Suppressor macrophage treated with lipopolysaccharide for 4 hours (primary cell): ENCODE measurements at places on chromosomes 6 and 20.

- no peak for DNase-seq
Measured at GRCh38 chr20:17609811-17610377, 40.0 kb downstream of the DSTN start.

DNA sequence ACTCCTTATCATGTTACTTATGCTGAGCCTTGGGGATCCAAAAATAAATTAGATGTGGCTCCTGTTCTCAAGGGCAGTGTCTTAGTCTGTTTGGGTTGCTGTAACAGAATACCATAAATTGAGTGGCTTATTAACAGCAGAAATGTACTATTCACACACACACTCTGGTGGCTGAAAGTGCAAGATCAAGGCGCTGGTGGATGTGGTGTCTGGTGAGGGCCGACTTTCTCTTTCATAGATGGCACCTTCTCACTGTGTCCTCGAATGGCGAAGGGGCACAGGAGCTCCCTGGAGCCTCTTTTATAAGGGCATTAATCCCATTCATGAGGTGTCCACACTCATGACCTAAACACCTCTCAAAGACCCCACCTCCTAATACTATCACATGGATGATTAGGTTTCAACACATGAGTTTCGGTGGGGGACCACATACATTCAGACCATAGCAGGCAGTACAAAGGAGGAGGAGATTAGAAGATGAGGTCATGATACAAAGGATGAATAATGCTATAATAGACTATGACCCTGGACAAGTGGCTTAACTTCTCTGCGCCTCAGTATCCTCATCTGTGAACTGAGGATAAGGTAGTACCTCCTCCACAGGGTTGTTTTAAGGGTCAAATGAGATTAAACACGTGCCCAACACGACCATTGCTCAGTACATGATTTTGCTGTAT is 34.1 kb downstream of the RPP40 start:
- DNase-seq: no peak

DNA sequence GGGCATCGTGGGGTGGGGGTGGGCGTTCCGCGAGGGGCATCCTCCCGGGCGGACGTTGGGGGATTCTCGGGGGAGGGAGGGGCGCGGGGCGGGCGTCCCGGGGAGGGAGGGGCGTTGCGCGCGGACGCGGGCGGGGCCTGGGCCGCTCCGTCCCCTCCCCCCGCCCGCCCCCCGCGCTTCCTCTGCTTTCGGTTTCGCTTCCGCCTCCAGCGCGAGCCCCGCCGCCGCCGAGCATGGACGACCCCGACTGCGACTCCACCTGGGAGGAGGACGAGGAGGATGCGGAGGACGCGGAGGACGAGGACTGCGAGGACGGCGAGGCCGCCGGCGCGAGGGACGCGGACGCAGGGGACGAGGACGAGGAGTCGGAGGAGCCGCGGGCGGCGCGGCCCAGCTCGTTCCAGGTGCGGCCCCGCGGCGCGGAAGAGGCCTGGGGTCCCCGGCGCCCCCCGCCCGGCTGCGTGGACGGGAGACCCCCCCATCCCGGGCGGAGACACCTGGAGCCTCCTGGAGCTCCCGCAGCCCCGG is at the start of gene OGFR:
TSS of gene OGFR (plus strand) at position 209 of the 528 bp plus-strand sequence. CDS start at position 234, 25 bp downstream.
- DNase-seq: peak; percentile 80

- DNase-seq: no peak
Measured at GRCh38 chr6:159483259-159483658, 209.8 kb downstream of the SOD2 start.

- DNase-seq: no peak
Measured at GRCh38 chr6:41909727-41910126, 11.2 kb downstream of the MED20 start.

DNA sequence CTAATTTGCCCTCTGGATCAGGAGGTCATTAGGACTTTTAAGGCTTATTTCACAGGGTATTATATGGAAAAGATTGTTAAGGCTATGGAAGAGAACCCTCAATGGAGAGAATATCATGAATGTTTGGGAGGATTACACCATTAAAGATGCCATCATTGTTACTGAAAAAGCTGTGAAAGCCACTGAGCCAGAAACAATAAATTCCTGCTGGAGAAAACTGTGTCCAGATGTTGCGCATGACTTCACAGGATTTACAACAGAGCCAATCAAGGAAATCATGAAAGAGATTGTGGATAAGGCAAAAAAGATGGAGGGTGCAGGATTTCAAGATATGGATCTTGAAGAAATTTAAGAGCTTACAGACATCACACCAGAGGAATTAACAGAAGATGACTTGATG is 798.3 kb upstream of the SLC35B3 start:
- no peak for DNase-seq

DNA sequence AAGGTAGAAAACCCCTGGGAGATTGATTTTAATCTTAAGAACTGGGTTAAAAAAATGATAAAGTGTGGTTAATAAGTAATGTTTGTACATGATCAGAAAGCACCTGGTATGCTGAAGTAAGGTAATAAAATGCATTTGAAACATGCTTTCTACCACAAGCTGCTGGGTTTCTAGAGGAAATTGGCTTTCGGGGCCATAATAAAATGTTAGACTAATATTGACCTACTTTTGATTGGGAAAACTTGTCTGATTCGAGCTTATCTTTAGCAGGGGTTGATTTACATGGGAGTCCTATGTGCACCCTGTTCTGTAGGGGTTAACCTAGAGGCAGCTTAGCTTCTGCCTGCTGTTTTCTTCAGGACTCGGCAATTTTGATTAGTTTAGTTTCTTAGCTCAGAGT is 50.5 kb downstream of the CRYBG1 start:
- no peak for DNase-seq

DNA sequence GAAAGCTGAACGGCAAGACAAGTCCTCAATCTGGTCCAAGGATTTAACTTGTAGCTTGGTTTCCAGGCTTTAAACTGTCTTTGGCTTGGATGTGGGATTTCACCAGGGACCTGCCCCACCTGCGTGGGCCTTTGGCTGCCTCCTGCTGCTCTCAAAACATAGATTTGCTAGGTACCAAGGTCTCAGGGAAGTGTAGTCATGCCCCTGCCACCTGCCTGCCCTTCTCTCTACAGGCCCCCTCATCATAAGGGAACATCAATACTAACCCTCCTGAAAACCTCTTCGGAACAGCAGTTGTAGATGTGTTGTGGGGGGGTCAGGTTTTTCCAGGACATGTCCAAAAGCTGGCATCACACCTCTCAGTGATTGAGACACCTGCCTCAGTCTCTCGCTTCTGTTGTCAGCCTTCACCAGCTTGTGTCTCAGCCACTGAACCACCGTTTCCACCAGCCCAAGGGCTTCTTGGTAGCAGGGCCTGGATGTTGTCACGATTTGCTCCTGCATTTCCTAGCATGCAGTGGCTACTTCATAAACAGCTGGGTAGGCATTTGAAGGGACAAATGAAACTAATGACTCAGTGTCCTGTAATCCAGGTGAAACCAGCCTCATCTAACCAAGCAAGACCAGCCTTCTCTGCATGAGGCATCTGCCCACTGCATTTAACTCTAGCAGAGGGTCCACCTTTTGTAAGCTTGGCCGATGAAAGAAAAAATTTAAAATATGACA is 141.6 kb upstream of the THBS2 start:
- no peak for DNase-seq

- no peak for DNase-seq
Measured at GRCh38 chr6:138814179-138814834, 18.4 kb downstream of the ECT2L start.

DNA sequence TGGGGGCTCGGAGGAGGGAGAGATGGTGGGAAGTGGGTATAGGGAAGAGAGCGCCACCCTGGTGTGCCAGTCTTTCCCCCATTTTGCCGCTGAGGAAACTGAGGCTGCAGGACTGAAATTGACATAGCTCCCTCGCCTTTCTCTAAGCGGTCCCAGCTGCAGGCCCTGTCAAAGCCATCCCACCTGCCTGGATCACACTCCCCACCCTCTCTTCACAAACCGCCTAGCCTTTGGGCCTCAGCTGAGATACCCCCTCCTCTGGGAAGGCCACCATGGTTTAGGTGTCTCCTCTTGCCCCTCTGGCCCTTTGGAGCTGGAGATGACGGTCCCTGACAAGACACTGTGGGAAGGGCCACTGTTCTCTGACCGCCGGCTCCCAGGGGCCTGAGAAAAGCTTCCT is 16.9 kb downstream of the SRC start:
- DNase-seq: no peak

- DNase-seq: peak; percentile 64
Measured at GRCh38 chr6:137944793-137945498, 77.9 kb downstream of the TNFAIP3 start.

- DNase-seq: no peak
Measured at GRCh38 chr20:49641683-49642656, 71.7 kb downstream of the B4GALT5 start.

GRCh38 chr20:6769903-6770785 is 2.7 kb downstream of the BMP2 start:
- peak; percentile 23 for DNase-seq

DNA sequence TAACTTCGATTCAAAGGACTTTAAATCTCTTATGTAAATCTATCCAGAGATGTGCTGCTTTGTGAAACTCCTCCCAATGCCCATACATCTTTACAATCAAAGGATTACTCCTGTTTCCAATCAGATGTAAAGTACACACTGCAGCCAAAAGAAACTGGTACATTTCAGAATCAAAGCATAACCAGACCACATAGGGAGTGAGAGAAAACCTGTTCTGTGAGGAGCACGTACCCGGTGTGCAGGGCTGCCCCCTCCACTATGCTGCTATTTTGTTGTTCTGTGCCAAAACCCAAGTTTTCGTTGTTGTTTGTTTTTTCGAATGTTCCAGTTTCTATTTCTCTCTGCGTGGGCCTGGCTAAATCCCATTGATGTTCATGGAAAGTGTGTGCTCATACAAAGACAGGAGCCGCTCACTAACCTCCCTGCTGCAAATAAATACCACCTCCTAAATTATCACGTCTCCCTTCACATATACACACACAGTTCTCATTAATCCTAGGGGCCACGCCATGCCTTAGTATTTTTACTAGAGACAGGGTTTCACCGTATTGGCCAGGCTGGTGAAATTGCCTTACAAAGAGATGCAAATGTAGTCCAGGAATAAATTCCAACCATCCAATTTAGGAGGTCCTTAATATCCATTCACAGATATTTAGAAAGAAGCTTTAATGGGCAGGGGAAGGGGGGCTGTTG is 52.9 kb downstream of the ATP9A start:
- no peak for DNase-seq

- no peak for DNase-seq
Measured at GRCh38 chr6:157961153-157961831, 20.4 kb upstream of the SYNJ2 start.

DNA sequence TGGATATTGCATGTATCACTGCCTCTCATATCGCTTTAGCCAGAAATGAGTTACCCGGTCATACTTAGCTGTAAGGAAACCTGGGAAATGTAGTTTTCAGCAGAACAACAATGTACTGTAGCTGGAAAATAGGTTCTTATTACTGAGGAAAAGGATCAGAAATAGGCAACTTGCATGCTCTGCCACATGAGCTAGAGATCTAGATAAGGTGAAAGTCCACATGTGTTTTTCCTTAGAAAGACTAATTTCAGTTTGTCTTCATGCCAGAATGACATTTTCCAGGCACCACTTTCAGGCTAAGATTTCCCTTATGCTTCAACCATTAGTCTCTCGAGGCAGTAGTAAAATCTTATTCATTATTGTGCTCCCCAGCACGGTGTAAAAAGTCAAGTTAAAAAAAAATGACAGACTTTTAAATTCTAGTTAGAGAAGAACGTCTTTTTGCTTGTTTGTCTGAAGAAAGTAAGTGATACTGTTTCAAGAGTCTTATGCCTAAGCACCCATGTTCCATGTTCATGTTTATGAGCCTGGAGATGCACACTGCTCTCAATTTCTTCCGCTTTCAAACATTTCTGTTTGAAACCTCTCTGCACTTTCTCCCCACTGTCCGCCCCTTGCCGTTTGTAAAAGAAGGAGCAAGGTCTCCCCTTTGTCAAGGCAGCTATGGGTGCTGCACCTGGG is 67.6 kb downstream of the ZNF831 start:
- DNase-seq: no peak

- DNase-seq: no peak
Measured at GRCh38 chr20:44500221-44500620, 21.6 kb downstream of the SERINC3 start.

- DNase-seq: no peak
Measured at GRCh38 chr6:87259791-87260190, 62.6 kb upstream of the SMIM8 start.

DNA sequence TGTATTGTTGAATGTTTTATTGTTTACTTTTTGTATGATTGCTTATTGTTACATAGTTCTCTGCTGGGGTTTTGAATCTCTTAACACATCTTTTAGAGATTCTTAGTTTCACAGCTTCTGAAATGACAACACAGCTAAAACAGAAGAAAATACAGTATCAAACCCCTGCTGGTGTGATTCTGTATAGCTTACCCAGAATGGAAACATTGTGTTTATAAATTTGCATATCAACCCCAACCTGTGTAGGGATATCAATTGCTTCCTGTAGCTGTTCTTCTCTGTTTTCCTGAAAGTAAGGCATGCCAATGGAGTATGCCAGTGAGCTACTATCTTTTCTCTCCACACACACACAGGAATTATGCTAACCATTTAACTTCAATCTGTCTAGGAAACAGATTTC is 64.3 kb upstream of the ID4 start:
- DNase-seq: no peak

DNA sequence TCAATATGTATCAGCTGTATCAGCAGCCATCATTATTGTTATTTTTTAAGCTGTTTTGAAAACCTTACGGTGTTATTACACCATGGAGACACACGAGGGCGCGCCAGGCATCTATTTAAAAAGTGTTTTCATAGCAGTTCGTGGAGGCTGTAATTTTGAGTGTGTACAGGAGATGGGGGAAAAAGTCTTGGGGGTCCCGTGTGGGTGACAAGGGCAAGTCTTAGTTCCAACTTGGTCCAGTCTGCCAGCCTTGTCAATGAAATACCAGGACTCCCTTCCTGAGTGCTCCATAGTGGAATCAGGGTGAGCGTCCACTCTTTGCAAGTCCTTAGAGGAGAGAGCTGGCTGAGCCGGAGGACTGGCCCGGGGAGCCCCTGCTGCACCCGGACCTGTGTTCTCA is 43.3 kb downstream of the SLC2A10 start:
- DNase-seq: peak; percentile 67

DNA sequence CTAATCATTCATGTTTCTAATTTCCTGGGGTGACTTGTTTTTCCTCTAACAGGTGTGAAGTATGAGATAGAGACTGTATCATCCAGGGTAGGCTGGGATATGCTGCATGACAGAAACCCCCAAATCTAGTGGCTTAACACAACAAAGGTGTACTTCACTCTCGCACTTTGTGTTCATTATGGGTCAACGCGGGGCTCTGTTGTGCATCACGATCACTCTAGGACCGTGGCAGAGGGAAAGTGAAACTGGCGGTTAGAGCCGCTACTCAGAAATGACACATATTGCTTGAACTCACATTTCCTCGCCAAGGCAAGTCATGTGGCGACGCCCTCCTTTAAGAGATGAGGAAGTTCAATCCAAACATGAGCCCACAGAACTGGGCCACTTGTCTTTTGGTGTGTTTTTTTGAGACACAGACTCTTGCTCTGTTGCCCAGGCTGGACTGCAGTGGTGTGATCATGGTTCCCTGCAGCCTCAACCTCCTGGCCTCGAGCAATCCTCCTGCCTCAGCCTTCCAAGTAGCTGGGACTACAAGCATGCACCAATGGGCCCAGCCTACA is 41.3 kb downstream of the PCNA start:
- peak; percentile 98 for DNase-seq
